ENCODE measurements at places on chromosomes 7 and 10.

- no peak for DNase-seq
These were observed 58.1 kb upstream of the OPN4 start for GRCh38 chr10:86596266-86596665.

GRCh38 chr7:151425670-151426440 lies 14.1 kb downstream of the CRYGN start:
- DNase-seq = no peak

DNA sequence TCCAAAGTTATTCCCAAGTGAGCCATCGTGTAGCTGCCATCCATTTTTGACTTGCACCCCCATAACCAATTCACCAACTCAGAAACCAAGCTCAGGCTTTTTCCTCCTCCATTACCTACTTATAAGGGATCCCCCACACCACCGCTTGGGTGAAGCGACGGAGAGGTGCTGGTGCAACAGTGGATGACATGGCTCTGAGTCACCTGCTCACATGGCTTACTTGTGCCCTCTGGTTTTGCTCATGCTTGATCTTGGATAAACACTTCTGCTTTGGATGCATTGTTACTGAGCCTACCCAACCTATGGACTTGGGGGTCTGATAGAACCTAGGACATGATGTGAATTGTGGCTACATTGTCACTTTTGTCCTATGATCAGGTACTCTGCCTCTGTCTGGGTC lies 12.0 kb upstream of the AKR1B1 start:
- DNase-seq = no peak

- DNase-seq = peak; percentile 22
These were observed 177.1 kb upstream of the SVIL start for GRCh38 chr10:29811751-29812427.

DNA sequence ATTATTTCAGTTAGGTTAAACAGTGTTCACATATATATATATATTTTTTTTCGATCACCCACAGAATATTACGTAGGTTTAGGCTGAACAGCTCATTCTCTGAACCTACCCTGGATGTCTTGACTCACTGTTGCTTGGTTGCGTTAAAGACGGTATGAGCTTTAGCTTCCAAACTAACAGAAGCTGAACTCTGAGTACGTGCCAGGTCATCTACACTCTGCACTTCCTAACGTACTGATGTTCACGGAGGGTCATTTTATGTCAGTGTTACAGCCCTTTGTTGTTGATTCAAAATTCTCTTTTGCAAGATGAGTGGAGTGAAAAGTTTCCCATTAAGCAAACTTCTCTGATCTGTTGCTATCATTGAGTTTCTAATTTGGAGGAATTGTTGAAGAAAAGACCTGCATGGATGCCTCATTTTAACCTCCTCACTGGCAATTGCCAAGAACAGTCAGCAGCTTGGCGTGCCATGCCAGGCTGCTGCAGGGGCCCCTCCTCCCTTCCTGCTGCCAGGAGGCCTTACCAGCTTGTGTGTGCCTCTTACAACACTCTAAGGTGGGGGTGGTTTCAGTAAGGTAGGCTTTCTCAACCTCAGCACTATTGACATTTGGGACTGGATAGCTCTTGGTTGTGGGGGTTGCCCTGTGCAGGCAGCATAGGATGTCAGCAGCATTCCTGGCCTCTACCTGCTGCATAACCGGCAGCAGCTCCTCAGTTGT lies 44.3 kb downstream of the INSYN2A start:
- DNase-seq = no peak

DNA sequence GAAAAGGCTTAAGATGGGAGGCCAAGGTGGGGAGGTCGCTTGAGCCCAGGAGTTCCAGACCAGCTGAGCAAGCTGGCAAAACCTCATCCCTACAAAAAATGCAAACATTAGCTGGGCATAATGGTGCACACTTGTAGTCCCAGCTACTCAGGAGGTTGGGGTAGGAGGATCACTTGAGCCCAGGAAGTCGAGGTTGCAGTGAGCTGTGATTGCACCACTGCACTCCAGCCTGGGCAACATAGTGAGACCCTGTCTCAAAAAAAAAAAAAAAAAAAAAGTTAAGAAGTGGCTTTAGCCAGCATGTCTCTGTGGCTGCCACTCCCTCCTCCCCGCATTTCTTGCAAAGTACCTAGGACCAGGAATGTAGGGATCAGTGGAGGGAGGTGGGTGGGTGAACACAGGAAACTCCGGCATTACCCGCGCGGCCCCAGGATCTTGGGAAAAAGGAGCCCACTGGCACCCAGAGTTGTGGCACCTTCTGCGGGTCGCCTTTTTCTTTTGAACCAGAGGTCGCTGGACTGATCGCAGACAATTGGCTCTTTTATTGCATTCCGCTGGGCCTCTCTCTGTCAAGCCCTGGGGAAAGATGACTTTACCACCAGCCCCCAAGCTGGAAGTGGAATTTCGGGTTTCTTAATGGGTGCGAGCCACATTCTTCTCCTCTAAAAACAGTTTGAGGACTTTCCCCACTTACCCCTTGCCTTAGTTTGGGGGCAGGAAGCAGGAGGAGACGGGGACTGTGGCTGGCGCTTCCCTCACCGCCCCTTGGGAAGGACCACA lies 3.5 kb downstream of the VGF start:
- DNase-seq = no peak

DNA sequence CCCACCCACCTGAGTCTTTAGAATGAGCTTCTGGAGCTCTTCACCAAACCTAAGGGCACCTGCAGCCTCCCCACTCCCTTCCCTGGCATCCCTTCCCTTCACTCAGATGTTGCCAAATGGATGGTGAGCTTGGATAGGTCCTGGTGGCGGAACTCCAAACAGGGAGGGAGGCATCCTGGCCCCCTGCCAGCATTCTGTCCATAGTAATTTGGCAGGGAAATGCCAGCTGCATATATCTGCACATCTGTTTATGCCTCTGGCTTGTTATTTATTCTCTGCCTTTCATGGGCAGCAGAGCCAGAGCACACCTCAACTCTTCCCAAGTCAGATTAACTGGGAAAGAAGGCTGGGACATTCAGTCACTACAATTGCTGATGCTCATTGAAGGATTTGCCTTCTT lies 18.1 kb downstream of the KAZALD1 start:
- DNase-seq = no peak

GRCh38 chr10:4522296-4523000 lies 303.6 kb upstream of the AKR1E2 start:
- no peak for DNase-seq

GRCh38 chr7:37379546-37380277 lies 69.0 kb downstream of the ELMO1 start:
- DNase-seq = no peak

Data from G401 (cell line).